ENCODE measurements at places on chromosomes 3 and 15.

GRCh38 chr3:54408328-54408727 lies 286.0 kb downstream of the CACNA2D3 start:
- no peak for DNase-seq

DNA sequence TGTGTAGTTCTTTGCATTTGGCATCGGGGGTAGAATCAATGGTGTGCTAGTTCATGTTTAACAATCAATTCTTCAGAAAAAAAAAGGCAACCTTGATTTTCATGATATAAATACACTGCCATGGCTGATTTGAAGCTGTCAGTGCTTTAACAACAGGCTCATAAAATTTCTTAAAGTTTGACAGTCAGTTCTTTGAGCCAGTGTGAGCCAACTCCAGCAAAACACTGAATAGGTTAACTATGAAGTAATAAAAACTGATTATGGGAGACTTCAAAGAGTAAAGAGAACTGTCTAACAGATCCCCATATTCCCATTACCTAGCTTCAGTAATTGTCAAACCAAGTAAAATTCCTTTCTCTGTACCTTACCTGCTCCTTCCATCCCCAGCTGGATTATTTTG lies 241.7 kb upstream of the SUCLG2 start:
- DNase-seq = no peak

DNA sequence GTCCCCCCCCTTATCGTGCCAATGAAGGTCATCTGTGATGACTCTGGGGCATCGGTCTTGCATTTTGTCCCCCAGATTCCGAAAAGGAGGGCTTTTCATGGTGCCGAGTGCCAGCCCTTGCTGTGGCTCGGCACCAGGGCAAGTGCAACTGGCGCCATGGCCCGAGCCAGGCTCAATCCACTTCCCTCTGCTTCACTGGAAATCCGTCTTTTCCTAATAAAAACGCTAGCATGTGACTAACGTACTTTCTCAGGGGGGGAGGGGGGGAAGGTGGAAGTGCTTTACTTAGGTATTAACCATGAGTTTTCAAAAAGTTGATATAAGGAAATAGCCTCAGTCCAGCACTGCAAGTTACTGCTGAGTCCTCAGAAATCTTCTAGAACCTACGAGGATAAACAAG lies 20.5 kb downstream of the TRPM1 start:
- no peak for DNase-seq

GRCh38 chr3:21484057-21484827 lies 266.8 kb downstream of the ZNF385D start:
- no peak for DNase-seq

GRCh38 chr15:92922418-92923002 lies 22.4 kb downstream of the CHD2 start:
- no peak for DNase-seq

DNA sequence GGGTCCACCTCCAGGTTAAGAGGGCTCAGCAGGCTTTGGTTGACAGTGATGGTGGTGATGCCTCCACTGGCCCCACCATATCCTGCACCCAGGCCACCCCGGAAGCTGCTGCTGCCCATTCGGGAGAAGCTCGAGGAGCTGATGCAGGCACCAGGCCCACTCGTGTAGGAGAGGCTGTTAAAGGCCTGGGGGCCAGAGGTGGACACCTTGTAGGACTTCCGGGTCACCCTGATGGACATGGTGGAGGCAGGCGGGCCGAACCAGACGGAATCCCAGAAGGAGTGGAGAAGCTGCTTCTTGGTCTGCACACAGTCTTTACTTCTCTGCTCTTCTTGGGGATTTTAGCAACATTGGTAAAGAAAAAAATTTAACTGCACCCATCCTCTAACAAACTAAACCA lies 65.2 kb upstream of the CDAN1 start:
- DNase-seq = no peak

GRCh38 chr15:38217788-38218609 lies 34.6 kb upstream of the SPRED1 start:
- DNase-seq = no peak

DNA sequence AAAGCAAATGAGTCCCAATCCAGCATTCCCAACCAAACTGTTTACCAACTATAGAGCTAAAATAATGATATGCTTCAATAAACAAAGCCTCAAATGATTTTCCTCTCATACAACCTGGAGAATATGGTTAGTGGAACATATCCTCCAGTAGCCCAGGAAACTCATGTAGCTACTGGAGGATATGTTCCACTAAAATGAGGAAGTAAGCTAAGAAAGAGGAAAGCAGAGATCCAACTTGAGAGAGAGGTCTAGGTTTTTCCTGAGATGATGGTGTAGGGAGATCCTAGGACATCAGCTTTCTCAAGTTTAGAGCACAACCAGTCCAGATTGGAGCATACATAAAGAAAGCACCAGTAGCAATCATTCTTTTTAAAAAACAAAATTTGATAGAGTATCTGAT lies 44.6 kb upstream of the SLC4A7 start:
- DNase-seq = no peak

Data from activated T-helper 9 cell treated with anti-CD3 and anti-CD28 coated beads, Interleukin-2, amount 50 U/mL, for 16 hours (primary cell).